ENCODE measurements at places on chromosomes 1 and 21.

DNA sequence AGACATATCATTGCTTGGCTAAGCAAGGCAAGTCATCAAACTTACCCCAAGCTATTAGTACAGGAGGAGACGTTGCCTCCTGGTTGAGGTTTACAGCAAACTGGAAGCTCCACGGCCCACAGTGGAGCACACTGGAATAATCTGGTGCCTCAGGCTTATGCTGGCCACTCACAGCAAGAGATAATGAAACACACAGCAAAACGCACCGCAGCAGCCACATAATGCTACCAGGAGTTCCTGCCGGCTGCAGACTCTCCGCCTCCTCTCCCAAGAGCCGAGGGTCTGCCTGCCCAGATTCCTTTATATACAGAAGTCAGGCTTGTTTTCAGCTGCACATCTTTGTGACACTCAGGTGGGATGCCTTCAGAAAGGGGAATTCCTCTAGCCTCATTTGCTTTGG lies 306 bp downstream of the ZP4 start:
- no peak for DNase-seq

- DNase-seq = peak; percentile 93
Measured at GRCh38 chr1:33099290-33100118, 18.6 kb downstream of the AZIN2 start.

DNA sequence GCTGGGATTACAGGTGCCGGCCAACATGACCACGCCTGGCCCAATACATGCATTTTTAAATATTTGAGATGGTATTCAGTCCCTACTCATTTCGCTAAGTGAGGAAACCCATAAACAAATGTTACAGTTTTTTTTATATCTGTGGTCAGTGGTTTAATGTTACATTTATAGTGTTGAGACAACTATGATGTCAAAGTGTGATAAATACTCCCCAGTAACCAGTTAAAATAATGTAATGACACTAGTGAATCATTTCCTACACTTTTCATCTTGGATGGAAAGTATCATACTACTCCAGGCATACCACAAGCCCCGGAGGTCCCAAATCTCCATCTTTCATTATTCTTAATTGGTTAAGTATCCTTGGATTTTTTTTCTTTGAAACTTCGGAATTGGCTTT lies 87.5 kb upstream of the KIF26B start:
- no peak for DNase-seq

GRCh38 chr1:3777647-3778589 lies 5.4 kb downstream of the SMIM1 start:
- no peak for DNase-seq

DNA sequence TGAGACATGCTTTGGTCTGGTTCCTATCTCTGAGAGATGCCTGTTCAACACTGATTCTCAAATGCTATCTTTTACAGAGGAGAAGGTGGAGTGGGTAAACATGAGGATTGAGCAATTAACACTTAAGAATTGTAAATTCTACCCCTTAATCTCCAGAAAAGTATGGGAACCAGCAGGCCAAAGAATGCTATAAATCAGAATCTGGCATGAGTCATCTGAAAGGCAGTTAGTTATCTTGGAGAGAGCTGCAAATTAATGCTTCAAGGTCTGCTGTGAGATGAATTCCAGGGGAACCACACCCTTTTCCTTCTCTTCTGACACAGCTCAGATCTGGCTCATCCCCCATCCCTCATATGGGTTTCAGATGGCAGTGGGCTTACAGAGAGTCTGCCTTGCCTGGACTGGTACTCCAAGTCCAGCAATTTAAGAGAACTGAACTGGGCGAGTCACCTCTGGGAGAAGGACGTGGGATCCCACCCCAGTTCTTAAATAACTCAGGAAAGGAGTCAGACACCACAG lies 5.2 kb downstream of the S100A10 start:
- no peak for DNase-seq

GRCh38 chr1:39129514-39129913 lies 75.0 kb upstream of the MACF1 start:
- DNase-seq = no peak

- DNase-seq = no peak
Measured at GRCh38 chr1:37424523-37424922, 49.9 kb upstream of the ZC3H12A start.

DNA sequence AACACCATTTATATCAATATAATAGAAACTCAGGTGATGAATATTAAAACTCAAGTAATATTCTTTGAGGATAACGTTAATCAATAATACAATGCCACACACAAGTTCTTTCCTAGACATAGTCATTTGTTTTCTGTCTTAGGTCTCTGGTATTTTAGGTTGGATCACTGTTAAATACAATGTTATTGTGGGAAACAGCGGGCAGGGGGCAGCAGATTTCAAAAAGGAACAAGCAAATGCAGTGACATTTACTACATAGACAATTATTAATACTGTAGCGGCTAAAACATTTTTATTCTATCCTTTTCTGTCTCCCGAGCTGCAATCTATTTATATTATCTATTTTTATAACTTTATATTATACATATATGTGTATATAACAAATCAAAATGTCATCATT lies 186.4 kb upstream of the ZNHIT6 start:
- peak; percentile 70 for DNase-seq

DNA sequence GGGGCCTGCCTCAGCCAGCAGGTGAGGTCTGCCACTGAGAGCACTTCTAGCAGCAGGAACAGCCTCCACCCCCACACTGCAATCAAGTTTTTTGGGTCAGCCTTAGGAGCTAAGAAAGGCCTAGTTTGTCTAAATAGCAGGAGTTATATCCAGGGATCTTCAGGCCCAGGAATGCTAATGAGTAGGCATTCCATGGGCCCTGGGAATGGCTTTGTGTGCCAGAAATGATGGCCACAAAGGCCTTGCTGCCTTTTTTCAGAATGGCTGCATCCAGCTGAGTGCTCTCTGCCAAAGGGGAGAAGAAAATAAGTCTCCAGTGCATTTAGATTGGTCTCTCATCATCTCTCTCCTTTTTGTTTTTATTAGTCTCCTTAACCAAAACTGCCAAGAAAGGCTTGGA lies 2.8 kb downstream of the MRTO4 start:
- no peak for DNase-seq

DNA sequence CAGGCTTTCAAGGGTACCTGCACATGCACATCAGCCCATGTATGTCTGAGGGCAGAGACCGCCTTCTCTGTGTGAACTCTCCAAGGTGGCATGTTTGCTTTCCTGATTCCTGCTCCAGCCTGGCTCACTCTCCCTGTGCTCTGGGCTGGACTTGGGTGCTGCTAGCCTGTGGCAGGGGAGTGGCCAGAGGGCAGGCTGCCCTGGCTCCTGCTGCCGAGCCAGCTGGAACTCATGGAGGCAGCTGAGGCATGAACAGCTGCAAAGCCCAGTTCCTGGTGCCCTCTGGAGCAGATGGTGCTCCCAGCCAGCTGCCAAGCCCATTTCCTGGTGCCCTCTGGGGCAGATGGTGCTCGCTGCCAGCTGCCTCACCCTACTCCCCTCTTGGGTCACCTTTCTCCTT lies 7.6 kb downstream of the UBL4B start:
- peak; percentile 30 for DNase-seq

GRCh38 chr1:38848071-38848470 lies 11.5 kb downstream of the RRAGC start:
- no peak for DNase-seq

- DNase-seq = no peak
Measured at GRCh38 chr1:66353257-66353656, 180.7 kb upstream of the SGIP1 start.

DNA sequence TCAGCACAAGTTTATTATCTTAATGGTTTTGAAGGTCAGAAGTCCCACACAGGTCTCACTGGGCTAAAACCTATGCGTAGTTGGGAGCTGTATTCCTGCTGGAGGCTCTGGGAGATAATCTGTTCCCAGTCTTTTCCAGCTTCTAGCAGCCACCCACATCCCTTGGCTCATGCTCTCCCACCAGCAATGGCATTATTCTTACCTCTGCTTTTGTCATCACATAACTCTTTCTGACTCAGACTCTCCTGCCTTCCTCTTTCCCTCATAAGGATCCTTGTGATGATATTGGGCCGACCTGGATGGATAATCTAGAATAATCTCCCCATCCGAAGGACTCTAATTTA lies 122.2 kb upstream of the PRDX6 start:
- DNase-seq = no peak

DNA sequence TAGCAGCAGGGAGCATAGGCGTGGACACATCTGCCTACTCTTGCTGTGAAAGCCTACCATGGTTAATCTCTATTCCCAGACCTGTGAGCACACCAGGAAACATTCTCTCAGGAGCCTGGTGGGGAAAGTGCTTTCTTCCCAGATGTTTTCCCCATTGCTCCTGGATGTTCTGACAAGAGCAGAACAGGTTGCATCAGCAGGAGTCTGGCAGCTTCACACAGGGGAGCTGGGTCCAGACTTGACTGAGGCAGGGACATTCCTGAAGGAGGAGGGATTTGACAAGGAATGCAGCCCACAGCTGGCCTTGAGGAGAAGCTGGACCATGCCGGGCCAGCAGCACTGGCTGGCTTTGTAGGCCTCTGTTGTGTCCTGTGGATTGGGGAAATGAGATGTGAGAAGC lies 21.0 kb upstream of the ARTN start:
- DNase-seq = no peak

DNA sequence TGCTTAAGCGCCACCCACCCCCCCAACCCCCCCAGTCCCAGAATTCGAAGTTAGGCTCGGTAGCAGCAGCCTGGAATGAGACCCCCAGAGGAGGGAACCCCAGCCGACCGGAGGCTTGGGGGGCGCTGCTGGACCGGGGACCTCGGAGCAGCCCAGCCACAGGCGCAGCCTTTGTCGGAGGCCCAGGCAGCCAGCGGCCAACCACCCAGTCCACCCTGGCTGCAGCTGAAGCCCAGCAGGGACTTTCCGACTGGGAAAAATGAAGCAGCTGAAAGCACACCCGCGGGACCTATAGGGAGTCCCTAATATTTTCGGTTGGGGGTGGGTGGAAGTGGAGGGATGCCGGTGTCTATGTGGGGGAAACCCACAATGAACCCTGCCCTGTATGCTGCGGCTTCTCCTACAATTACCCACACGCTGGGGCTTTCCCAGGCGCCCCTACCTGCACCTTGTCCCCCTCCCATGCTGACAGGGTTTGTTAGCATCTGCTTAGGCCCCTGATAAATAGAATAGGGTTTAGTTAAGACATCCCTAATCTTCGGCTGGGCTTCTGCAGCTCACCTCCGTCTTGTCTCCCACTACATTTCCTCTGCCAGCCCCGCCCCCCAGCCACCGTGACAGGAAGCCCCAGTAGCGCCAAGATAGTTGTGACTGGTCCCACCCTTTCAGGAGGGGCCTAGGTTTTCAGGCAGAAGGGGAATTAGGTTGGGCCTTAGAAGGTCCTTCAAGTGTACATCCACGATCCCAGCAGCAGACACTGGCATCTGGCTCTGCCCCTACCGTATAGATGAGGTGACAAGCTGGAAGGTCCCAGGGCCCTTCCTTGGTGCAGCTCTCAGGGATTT lies 838 bp downstream of the CCDC28B start:
- DNase-seq = peak; percentile 89

DNA sequence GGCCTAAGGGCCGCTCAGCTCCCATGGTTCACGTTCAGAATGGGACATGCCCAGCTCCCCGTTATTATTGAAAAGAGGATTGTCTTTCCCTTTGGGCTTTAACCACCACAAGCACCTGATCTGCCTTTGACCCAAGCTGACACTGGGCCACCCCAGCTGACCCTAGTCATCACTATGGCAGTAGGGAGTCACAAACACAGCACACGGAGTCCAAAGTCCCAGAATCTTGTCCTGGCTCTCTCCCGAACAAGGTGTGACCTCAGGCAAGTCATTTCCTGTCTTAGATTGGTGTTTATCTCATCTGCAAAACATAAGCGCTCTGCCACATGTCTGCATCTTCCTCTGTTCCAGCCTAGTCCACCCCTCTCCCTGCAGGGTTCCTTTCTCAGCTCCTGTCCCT lies 31.5 kb downstream of the IGFN1 start:
- no peak for DNase-seq

- no peak for DNase-seq
Measured at GRCh38 chr1:231801042-231801585, 174.5 kb downstream of the DISC1 start.

- DNase-seq = no peak
Measured at GRCh38 chr1:168989985-168990384, 116.5 kb upstream of the ATP1B1 start.

GRCh38 chr21:14767192-14767852 lies 221.2 kb upstream of the SAMSN1 start:
- DNase-seq = no peak

DNA sequence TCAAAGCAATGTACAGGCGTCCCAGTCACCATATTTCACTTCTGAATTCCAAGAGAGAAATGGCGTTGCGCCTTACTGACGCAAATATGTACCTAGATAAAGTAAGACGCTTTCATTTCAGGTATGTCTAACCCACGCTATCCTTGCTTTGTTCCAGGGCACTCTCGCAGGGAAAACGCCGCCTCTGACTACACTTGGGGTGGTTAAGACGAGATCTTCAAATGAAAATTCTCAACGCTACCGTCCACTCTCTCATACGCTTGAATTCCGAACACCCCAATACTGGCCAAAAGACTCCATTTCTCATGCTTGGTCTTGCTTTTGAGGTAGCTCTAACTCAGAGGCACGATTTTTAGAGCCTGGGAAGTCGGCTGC lies 736 bp upstream of the ZMPSTE24 start:
- no peak for DNase-seq

- peak; percentile 68 for DNase-seq
Measured at GRCh38 chr1:110780600-110781484, 92.1 kb upstream of the CD53 start.

GRCh38 chr1:50109647-50110075 lies 941 bp downstream of the ELAVL4 start:
- DNase-seq = no peak

DNA sequence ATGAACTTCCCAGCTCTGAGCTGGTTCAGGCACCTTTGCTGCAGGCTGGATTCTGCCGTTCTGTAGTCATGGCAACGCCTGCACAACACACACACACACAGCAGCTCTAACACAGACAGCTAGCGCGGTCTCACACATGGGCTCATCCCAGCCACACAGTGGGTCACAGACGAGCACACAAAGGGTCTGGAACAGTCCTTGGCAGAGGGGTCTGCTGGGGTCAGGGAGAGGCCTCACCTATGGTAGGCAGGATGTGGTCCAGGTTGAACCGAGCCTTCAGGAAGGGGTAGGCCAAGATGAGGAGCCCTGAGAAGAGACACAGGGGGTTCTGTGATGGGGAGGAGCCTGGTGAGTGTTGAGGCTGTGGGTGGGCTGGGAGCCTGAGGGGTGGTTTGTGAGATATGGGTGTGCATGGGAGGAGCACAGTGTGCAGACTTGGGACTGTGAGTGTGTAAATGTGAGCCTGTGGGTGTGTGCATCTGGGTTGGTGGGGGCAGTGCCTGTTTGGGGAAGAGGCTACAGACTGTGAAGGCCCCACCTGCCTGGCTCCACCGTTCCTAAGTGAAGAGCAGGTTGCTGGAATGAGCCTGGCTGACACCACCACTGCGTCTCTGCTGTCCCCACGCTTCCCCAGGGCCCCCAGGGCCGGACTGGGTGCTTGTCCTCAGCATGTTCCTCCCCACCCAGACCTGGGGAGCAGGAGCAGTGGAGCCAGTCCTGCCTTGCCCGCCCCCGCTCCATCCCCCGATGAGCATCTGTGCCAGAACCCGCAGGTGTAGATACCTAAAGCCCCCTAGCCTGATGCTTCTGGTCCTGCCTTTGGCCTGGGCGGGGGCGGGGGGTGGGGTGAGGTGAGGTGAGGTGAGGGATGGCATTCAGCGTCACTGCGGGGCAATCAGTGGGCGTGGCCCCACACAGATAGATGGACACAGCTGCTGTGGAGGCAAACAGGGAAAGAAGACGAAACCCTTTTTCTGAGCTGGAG lies 1.5 kb downstream of the KNCN start:
- DNase-seq = peak; percentile 75
